Left kidney (tissue), 8 donors: ENCODE measurements at places on chromosomes 6 and 20. TPM values are rescaled to one million over a fixed set of nuclear protein-coding genes. Genes with fewer than 3 reads are reported as not detected.

- no peak for DNase-seq
These were observed 16.6 kb upstream of the TXLNB start for GRCh38 chr6:139308286-139308916.

DNA sequence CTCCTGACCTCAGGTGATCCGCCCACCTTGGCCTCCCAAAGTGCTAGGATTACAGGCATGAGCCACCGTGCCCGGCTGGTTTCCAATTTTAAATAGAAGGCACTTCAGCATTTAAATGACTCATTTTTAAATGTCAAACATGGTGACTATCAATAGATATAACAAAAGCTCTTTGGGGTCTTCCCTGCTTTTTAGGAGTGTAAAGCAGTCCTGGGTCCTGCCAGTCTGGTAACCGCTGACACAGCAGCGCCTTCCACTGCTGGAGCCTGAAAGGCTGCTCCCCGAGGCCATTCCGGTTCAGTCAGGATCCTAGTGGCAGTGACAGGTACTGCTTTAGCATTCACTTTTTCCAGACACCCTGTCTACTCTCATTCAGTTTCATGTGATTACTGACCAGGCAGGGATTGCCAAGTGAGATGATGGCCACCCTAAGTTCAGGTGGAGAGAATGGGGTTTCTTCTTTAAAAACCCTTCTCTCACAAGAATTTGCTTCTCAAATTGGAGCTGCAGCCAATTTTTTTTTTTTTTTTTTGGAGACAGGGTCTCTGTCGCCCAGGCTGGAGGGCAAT is 5.1 kb downstream of the DIDO1 start:
- DNase-seq: peak; percentile 68

- DNase-seq: peak; percentile 57
These were observed 16.9 kb upstream of the PTCRA start for GRCh38 chr6:42898891-42899361.

FBXO5 gene
- 41.3 TPM for polyA plus RNA-seq

DNA sequence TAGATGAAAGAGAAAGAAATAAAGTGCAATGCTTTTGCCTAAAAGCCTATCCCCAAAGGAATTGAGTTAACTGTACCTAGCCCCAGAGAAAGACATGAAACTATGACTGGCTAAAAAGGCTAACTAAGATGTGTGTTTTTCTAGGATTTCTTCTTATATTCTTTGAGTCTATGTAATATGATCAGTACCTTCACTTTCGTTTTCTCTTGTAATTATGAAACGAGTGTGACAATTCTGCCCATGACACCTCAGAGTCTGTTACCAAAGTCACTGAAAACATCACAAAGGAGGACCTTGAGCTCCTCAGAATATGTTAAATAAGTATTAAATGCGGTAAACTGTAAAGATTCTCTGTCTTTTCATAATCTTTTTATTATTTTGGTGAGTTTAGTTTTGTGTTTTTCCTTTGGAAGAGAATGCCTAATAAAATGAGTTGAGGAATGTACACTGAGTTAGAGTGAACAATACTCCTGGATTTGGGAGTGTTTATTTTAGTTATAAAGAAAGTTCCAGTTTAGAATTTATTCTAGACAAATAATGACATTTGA is 141.3 kb downstream of the FUT9 start:
- no peak for DNase-seq

KIAA0408 gene
- 4.4 TPM for polyA plus RNA-seq

DNA sequence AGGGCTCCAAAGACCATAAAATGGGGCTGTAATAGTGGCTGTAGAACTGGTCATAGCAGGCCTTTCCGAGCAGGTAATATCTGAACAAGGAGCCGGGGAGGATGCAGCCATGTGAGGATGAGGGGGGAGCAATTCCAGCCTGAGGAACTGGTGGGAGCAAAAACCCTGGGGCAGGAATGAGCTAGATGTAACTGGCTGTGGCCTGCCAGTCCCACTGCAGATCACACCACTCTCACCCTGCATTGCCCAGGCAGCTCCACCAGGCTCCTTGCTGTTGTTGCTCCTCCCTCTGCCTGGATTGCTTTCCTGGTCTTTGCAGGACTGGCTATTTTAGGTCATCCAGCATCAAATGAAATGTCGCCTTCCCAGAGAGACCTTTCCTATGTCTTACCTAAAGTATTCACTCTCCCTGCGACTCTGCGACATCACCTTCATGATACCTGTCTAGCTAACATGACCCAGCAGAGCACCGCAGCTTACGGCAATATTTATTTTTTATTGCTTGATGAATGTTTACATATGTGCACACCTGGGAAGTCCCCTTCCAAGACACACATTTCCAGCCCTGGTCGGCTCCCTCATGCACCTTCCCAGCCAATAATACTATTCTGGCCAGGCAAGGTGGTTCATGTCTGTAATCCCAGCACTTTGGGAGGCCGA is 2.4 kb upstream of the ZFP64 start:
- no peak for DNase-seq

GRCh38 chr6:127918506-127919427 is 17.9 kb upstream of the THEMIS start:
- DNase-seq: no peak

SNAP25 gene
- 8.4 TPM for polyA plus RNA-seq

GRCh38 chr6:41502917-41503671 is 43.1 kb upstream of the FOXP4 start:
- DNase-seq: no peak

- no peak for DNase-seq
These were observed 7.1 kb downstream of the PLEKHG1 start for GRCh38 chr6:150606647-150607328.

GRCh38 chr6:6784514-6785162 is 196.1 kb downstream of the LY86 start:
- DNase-seq: no peak

- no peak for DNase-seq
These were observed 85.4 kb downstream of the NINL start for GRCh38 chr20:25499855-25500434.

DNA sequence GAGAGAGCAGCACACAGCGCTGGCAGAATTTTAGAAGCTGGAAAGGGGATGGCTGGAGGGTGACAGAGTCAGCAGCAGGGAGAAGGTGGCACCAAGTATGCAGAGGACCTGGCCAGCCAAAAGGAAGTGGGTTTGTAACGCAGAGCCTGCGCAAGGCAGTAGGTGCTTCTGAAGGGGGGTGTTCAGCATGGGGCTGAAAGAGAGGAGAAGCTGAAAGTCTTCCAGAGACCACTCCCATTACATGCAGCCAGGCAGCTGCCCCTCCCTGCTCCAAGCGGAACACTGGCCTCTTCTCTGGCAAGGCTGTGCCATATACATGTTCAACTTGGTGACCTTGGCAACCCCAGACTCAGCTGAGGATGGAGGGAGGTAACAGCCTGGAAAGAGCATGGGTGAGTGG is 42.1 kb upstream of the TULP1 start:
- no peak for DNase-seq

- no peak for DNase-seq
These were observed 17.1 kb upstream of the NTSR1 start for GRCh38 chr20:62691487-62691886.

GRCh38 chr6:45054610-45055009 is 273.5 kb upstream of the RUNX2 start:
- no peak for DNase-seq

GLO1 gene
- polyA plus RNA-seq: 165 TPM

GRCh38 chr6:9398071-9398766 is 962.9 kb upstream of the SLC35B3 start:
- no peak for DNase-seq

KCNK15 gene
- polyA plus RNA-seq: 0.07 TPM

DNA sequence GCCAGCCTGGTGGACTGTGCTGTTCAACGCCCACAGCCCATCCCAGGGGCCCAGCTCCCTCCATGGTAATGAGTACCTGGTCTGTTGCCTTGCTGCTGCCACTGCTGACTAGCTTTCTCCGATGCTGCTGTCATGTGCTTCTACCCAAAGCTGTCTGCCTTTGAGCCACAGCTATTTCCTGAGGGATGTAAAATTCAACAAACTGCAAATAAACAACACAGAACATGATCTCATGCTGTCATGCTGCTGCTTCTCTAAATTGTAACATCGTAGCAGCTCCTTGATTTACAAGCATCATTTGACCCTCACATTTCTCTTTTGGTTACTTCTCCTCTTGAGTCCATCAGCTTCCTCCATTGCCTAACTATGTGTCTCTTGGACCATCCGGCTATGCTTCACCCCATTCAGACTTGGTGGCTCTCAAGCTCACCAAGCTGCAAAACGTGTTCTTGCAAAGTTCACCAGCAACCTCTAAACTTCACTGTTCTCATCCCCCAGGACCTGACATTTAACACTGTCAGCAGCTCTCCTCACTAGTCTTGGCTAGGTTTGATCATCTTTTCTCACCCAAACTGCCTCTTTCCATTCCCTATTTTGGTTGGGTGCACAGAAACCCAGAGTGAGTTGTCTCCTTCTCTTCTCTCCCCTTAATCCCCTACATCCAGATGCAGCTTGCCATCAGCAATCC is 54.6 kb downstream of the FYN start:
- DNase-seq: no peak

- DNase-seq: no peak
These were observed 86.9 kb downstream of the KIF6 start for GRCh38 chr6:39638126-39638822.

SLA2 gene
- 0.18 TPM for polyA plus RNA-seq

- no peak for DNase-seq
These were observed 83.1 kb downstream of the VEGFA start for GRCh38 chr6:43853066-43853650.

GRCh38 chr20:63567386-63568169 is 6.5 kb downstream of the HELZ2 start:
- DNase-seq: no peak

SCAND1 gene
- polyA plus RNA-seq: 23.9 TPM

GRCh38 chr6:130758813-130759212 is 68.4 kb upstream of the SMLR1 start:
- DNase-seq: no peak

GRCh38 chr20:35523298-35523888 is 6.1 kb downstream of the C20orf173 start:
- DNase-seq: no peak

GRCh38 chr6:38241200-38241871 is 398.4 kb downstream of the BTBD9 start:
- no peak for DNase-seq

- DNase-seq: no peak
These were observed 43.9 kb downstream of the PLCB4 start for GRCh38 chr20:9112541-9113515.

GPLD1 gene
- polyA plus RNA-seq: 5.3 TPM

RAMACL gene
- polyA plus RNA-seq: 0.40 TPM

PPP1R3G gene
- polyA plus RNA-seq: 1.8 TPM

- no peak for DNase-seq
These were observed 1.5 kb upstream of the PYGB start for GRCh38 chr20:25246182-25246999.

ZSCAN31 gene
- polyA plus RNA-seq: 12.0 TPM

DNA sequence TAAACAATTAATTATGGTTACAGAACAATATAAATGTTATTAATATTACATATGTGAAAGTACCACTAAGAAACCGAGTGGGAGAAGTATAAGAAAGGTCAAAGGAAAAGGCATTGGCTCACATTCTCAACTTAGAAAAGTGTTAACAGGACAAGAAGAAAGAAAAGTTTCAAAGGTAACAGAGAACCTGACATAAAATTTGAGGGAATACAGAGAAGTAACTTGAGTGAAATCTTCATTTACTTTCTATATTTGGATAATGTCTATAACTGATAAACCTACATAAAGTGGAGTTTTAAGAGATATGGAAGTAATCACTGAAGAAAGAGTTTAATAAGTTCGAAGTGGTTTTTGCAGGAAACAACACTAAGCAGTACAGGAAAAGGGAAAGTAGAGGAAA is 30.1 kb downstream of the REPS1 start:
- no peak for DNase-seq

DNA sequence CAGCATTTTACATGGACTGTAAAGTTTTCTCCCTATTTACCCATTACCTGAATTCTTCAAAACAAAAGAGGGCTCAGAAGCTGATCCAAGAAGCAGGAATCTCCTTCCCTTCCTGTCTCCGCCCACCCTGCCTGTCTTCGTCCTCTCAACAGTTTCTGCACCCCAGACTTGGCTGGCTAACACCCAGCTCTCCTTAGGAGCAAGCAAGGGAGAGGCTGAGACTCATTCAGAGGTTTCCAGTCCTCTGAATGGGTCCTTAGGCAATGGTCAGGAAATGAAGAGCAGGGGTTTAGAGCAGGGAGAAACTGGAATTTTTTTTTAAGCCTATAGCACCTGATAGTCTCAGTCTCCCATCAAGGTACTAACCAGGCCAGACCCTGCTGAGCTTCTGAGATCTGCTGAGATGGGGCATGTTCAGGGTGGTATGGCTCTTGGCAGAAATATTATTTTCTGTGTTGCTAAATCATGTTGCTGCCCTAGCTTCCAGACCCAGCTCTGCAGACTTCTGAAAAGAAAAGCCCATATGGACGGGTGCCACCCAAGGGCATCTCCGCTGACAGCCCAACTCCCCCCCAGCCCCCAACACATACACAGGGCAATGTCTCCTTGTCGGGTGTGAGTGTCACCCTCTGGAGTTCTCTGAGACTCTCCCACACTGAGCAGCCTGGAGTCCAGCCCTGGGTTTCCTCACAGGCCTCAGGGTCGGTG is 74.6 kb upstream of the CD93 start:
- DNase-seq: no peak

DNA sequence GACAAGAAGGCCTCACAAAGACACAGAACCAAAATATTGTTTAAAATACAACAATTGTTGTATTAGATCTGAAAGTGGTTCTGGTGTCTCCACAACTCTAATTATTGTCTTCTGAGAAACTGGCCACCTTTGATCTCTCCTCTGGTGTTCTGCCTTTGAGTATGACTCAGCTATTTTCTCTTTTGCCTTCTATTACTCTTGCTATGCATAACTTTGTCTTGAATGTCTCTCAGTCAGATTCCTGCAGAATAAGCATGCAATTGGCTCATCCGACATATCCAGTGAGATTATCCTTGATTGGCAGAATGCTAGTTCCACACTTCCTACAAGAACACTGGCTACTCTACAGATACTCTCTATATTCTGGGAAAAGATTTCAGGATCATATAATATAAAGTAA is 14.3 kb upstream of the EPM2A start:
- DNase-seq: no peak

GRCh38 chr20:25280574-25281535 is 33.0 kb downstream of the PYGB start:
- no peak for DNase-seq

GRCh38 chr6:75418233-75418632 is 75.4 kb downstream of the FILIP1 start:
- DNase-seq: no peak

- DNase-seq: no peak
These were observed 70.3 kb downstream of the TMEM244 start for GRCh38 chr6:129790785-129791184.

- DNase-seq: no peak
These were observed 584 bp downstream of the MTCH1 start for GRCh38 chr6:36985417-36985807.

ATP9A gene
- 62.4 TPM for polyA plus RNA-seq

GRCh38 chr20:3106658-3107463 is 22.3 kb upstream of the AVP start:
- no peak for DNase-seq

DNA sequence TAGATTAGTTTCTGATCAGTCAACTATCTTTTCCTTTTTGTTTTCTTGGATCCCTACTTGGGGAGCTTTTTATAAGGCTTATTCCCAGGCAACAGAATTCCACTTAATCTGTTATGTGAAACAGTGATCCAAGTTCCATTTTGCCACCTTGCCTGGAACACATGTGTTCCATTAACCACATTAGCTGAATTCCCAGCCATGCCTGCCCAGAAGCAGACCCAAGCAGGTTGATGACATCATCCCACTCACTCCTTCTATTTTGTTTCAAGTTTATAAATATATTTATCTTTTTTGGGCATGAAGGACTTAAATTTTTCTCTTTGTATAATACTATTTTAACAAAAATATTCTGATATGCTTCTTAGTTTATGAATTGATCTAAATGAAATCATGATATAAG is 587.4 kb downstream of the GRIK2 start:
- no peak for DNase-seq
